Stimulated activated CD4-positive, alpha-beta T cell treated with anti-CD3 and anti-CD28 coated beads, TNF-alpha, amount 100 ng/mL, for 24 hours (primary cell): ENCODE measurements at places on chromosomes 1 and 21.

- DNase-seq: no peak
Measured at GRCh38 chr1:6273380-6273891, 12.5 kb upstream of the GPR153 start.

DNA sequence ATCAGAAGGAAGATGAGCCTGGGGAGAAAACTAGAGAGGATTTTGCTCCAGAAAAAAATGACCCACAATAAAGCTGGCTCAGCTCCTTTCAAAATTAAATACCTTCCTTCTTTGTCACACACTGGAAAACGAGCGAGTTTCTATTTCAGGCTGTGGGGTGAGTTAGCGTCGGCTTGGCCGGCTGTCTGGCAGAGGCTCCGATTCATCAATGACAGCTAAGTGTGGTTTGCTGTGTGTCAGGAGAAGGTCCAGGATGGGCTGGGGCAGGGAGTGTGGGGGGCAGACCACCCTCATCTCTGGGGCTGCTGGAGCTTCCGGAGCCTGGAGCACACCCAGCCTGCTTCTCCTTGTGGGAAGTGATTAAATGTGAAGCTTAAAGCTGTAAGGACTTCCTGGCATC is 120.2 kb downstream of the ETS2 start:
- DNase-seq: no peak

GRCh38 chr1:23389837-23390321 is 20.2 kb upstream of the ZNF436 start:
- DNase-seq: no peak

- DNase-seq: no peak
Measured at GRCh38 chr1:162067466-162067865, 2.0 kb upstream of the NOS1AP start.

DNA sequence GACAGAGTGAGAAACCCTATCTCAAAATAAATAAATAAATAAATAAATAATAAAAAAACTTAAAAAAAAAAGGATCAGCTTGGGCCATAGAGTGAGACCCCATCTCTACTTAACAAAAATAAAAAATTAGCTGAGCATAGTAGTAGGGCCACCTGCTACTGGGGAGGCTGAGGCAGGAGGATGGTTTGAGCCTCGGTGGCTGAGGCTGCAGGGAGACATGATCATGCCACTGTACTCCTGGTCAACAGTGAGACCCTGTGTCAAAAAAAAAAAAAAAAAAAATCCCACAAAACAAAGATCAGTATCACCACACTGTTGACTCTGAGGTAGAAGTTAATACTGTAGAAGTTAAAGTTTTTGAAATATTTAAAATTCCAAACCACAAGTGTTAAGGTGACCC is 29.1 kb downstream of the SLC16A1 start:
- DNase-seq: no peak

GRCh38 chr1:111285879-111286278 is 4.8 kb upstream of the CHIA start:
- DNase-seq: no peak

DNA sequence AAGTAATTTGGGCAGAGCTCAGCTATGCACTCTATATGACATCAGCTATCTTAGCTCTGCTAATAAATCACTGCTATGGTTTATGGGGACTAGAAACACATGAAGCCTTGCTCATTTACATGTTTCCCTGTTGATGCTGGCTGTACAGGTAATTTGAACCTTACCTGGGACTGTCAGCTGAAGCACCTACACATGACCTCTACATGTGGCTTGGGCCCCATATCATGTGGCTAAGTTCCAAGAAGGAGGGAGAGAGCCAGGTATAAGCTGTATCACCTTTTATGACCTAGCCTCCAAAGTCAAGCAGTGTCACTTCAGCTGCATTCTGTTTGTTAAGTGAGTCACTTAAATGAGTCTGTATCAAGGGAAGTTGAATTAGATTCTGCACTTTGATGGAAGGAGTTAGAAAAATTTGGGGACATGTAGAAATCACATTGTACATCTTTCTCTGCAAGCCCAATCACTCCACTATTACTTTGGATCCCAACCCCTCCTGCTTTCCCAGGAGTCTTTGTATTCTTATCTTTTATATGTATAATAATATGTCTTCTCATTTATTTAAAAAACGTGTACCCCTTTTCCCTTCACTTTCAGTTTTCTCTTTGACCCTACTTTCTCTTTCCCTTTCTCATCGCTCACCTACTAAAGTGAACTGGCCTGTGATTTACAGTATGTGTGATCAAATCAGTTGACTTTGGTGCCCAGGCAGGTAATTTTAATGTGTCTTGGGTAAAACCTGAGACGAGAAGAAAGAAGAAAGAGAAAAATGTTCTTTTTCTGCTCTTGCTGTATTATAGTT is 53.4 kb upstream of the PRKACB start:
- DNase-seq: no peak

DNA sequence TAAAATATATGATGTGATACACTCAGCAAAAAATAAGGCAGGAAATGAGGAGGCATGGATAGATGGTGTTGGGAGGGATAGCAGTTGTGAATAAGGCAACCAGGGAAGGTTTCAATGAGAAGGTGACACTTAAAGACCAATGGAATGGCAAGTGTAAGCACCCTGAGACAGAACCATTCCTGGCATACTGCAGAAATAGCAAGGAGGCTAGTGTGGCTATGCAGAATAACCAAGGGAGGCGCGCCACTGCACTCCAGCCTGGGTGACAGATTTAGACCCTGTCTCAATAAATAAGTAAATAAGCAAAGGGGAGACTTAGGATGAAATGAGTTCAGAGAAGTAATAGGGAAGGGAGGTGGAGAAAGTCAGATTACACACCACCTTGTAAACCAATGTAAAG is 113.9 kb downstream of the TOMM20 start:
- no peak for DNase-seq

DNA sequence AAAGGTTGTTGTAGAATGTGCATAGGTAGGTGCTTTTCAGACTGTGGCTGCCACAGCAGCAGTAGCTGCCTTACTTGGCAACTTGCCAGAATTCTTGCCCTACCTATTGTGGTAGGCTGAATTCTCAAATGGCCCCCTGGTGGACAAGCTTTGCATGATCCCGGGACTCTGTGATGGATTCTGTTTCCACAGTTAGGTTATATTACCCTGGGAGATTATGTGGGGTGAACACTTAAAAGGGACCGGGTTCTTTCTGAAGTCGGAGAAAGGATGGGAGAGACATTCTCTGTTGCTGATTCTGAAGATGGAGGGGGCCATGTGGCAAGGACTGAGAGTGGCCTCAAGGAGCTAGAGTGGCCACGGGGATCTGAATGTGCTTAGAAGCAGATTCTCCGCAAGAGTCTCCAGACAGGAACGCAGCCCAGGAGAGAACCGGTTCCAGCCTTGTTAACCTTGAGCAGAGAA is 32.1 kb upstream of the KCNE1 start:
- no peak for DNase-seq

DNA sequence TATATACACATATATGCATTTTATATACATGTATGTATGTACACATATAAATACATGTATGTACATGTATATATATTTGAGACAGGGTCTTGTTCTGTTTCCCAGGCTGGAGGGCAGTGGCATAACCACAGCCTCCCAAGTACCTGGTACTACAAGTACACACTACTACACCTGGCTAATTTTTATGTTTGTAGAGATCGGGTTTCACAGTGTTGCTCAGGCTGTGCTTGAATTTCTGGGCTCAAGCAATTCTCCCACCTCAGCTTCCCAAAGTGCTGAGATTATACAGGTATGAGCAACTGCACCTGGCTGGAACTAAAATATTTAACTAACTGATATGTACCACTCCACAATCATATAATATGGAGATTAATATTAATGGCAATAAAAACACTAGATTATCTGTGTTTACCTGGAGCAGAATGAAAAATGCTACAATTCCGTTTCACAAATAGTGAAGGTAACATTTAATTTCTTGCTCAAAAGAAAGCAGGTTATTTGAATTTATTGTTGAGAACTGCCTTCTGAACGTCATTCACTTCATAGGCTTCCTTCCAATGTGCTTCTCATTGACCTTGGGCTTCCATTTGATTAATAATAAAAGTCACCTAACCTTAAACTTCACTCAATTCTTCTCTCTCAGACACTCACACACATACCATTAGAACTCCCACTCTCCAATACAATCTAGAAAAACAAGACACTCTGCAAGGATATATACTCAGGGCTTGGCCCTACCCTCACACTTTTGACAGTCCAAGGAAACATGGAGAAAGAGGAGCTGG is 57.0 kb downstream of the PTGER3 start:
- DNase-seq: no peak

GRCh38 chr1:92536211-92536979 is 49.7 kb upstream of the GFI1 start:
- no peak for DNase-seq

- no peak for DNase-seq
Measured at GRCh38 chr1:3312310-3312897, 142.1 kb upstream of the ARHGEF16 start.

GRCh38 chr1:35619237-35620121 is 21.8 kb downstream of the PSMB2 start:
- DNase-seq: no peak

GRCh38 chr1:60390593-60391282 is 317.2 kb upstream of the C1orf87 start:
- DNase-seq: no peak

GRCh38 chr1:224801844-224802490 is 127.5 kb upstream of the DNAH14 start:
- no peak for DNase-seq

DNA sequence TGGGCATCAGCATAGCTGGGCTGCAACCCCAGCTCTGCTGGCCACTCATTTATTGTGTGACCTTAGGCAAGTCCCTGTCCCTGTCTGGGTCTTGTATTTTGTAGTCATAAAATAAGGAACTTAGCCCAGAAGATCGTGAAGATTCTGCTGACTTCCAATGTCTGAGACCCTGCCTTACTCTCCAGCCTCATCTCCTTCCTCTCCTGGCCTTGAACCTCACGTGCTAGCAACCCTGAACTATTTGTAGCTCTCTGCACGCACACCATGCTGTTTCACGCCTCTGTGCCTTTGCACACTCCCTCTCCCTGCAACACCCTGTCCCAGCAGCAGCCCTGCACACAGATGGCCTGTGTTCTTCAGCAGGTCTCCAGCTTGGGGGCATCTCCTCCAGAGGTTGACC is 121.1 kb downstream of the LACTBL1 start:
- DNase-seq: no peak

GRCh38 chr1:153509729-153510354 is 25.9 kb downstream of the S100A6 start:
- peak; percentile 42 for DNase-seq
